Body of pancreas (tissue), 4 donors: ENCODE measurements at places on chromosomes 1 and 21. TPM values are rescaled to one million over a fixed set of nuclear protein-coding genes. Genes with fewer than 3 reads are reported as not detected.

The BMP8B gene
- total RNA-seq = 5.4 TPM

The NCMAP gene
- 12.7 TPM for total RNA-seq

GRCh38 chr1:234917495-234918180 lies 211.0 kb downstream of the TOMM20 start:
- DNase-seq = no peak

- DNase-seq = no peak
Measured at GRCh38 chr1:205056188-205056611, 13.2 kb downstream of the CNTN2 start.

DNA sequence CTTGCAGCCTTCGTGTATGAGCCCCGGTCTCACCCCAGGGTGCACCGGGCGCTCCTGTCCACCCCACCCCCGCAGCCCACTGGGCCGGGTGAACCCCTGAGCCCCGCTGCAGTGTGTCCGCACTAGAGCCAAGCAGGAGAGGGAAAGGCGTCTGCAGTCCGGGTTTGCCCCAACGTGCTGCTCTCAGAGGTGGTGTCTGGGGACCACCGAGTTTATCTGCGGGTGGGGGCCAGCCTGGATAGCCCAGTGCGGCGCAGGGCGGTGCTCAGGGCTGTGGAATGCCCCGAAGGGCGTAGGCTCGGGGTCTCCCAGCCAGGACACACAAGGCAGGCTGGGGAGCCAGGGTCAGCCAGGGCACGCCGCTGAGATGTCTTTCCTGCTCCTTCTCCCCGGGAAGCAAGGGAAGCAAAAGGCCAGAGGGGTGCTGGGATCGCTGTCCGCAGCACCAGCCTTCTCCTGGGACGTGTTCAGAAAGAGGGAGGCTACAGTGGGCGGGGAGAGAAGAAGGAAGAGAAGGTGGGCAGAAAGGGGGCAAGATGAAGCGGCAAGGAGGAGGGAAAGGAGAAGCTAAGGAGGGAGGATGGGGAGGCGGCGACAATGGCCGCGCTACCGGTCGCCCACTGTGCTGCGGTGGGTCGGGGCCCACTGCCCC lies 56.6 kb downstream of the MAB21L3 start:
- peak; percentile 31 for DNase-seq

DNA sequence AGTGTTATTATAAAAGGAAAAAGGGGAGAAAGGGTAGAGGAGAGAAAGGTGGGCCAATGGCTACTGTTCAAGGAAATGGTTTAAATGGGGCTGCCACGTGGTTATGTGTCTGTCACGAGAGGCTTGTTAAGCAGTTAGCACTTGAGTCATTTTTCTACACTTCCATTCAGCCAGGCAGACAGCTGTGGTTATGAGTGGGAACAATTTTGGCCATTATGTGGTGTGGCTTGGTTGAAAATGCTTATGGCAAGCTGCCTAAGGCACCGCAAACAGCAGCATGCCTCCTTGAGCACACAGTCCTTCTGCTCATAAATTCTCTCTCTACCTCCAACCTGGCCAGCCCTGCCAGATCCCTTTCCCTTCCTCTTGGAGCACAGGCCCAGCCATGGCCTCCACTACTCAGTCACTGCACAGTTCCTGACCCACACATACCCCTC lies 3.2 kb upstream of the SRM start:
- no peak for DNase-seq

DNA sequence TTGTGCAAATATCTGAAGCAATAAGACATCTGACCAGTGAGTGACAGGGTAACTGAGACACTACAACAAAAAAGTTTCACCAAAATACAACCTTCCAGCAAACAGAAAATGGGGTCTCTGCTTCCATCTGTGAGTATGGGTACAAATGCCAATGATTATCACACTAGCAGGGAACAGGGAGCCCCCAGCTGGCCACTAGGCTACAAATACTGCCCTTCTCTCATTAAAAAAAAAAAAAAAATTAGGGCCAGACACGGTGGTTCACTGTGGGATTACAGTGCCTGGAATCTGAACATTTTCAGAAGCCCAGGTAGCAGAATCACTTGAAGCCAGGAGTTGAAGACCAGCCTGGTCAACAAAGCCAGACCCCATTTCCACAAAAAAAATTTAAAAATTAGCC lies 48.4 kb upstream of the EDARADD start:
- DNase-seq = peak; percentile 67

The AHCTF1 gene
- 18.7 TPM for total RNA-seq

The SEMA4A gene
- total RNA-seq = 2.6 TPM

The RBM34 gene
- 26.2 TPM for total RNA-seq

The LCE2C gene
- not detected for total RNA-seq

- DNase-seq = peak; percentile 39
Measured at GRCh38 chr1:78038491-78038939, 7.3 kb upstream of the GIPC2 start.

The CYP4X1 gene
- 1.8 TPM for total RNA-seq

DNA sequence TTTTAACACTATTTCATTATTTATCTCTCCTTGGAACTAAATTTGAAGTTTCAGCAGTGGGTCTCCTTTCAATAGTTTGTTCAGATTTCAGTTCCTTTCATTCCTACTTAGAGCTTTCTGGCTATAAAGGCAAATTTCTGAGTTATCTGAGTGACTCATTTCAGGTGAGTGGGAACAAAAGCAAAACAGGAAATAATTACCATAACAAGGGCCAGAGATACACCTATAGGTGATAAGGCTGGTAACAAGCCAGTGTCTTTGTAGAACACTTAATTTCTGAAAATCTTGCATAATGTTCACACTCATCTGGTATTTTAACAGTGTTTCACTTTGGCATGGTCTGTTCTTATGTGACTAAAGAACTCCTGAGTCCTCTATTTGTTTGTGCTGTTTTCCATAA lies 64.5 kb upstream of the PRRC2C start:
- no peak for DNase-seq

DNA sequence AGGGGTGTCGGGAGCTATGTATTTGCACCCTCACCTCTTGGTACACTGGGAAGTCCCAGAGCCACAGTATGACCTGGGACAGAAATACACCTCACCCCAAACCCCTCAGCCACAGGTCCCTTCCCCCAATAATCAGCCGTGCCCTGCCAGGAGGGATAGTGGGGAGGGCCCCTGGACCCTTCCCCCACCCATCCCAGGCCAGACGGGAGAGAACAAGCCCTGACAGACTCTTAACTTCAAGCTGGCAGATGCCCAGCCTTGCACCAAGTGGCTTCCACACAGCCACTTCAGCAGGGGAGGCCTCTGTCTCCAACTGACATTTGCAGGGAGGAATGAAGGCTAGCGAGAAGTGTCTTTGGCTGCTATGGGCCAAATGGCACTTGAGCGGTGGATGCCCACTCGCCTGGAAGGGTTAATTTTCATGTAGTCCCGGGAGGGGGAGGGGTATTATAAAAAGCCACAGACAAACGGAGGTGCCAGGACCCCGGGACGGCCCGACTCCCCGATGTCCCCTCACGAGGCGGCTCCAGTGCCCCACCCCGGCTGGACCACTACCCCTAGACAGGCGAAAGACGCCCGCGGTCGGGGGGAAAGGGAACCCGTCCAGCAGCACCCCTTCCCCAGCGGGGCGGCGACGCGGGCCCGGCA lies 495 bp downstream of the SYNC start:
- DNase-seq = peak; percentile 42

- no peak for DNase-seq
Measured at GRCh38 chr21:26782331-26782730, 62.9 kb downstream of the ADAMTS1 start.
